ENCODE measurements at places on chromosomes 12 and 14.

DNA sequence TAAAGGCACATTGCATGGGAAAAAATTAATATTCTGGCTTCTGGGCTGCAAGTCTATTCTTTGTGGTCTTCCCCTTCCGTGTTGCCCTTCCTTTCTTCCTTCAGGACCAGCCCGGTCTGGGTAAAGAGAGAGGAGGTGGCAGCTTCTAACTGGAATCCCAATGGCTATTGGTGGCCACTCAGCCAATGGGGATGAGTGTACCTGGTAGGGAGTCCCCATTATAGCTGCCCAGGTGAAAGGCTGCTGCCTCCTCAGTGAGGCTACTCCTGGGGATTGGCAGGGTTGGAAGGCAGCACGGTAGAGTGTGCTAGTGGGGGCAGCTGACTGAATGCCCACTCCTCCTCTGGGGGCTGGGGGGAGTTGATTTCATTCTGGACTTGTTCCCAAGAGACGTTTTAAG lies 112.6 kb downstream of the RBM19 start:
- DNase-seq: no peak

DNA sequence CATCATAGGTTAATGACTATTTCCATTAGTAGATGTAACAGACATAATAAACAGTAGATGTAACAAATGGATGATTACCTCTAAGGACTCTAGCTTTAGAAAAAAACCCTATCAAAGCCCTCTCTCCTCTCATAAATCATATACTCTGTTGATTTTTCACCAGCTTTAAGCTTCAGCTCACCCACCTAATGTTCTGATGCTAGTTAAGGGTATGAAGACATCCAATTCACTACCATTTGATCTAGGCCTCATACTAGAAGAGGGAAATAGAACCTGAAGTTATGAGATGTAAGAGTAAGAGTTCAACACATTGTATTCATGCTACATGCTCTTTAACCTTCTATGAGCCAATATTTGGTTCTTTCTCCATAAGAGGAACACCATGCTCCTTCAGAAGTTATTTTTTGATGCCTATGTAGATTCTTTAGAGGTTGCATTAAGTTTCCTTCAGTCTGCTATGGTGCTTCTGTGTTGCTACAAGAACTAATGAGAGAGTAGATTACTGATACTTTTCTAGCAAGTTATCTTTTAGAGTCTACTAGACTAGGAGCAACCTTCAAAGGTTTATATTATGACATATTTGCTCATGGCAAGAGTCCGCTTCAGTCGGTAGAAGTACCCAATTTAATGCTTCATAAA lies 16.0 kb downstream of the A2M start:
- DNase-seq: no peak

GRCh38 chr14:32443890-32444661 lies 115.0 kb downstream of the AKAP6 start:
- DNase-seq: no peak

- DNase-seq: no peak
Observed at GRCh38 chr12:9851927-9852326, 17.2 kb downstream of the CLEC2B start.

- no peak for DNase-seq
Observed at GRCh38 chr12:23742574-23742973, 206.9 kb downstream of the SOX5 start.

GRCh38 chr12:26976687-26977086 lies 37.5 kb downstream of the TM7SF3 start:
- DNase-seq: no peak

DNA sequence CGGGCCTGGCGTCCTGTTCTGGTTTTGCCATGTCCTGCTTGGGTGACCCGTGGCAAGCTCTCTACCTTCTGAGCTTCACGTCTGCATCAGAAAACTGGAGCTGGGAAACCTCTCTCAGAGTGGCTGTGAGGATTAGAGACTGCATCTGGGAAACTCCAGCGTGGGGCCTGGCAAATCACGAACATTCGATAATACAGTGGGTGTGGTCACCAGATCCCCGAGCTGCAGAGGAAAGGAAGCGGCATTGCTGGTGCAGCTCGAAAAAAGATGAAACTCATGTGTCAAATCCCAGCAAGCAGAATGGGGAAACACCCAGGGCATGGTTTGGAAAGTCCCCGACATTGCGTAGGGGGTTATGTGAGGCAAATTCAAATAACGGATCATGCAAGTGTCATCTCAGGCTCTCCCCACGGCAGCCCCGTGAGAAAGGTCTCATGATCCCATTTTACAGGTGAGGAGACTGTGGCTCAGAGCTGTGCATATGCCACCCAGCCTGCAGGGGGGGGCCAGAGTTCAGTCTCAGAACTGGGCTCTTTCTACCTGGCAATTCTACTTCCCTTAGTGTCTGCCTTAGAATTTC lies 98.1 kb upstream of the VRK1 start:
- DNase-seq: no peak

DNA sequence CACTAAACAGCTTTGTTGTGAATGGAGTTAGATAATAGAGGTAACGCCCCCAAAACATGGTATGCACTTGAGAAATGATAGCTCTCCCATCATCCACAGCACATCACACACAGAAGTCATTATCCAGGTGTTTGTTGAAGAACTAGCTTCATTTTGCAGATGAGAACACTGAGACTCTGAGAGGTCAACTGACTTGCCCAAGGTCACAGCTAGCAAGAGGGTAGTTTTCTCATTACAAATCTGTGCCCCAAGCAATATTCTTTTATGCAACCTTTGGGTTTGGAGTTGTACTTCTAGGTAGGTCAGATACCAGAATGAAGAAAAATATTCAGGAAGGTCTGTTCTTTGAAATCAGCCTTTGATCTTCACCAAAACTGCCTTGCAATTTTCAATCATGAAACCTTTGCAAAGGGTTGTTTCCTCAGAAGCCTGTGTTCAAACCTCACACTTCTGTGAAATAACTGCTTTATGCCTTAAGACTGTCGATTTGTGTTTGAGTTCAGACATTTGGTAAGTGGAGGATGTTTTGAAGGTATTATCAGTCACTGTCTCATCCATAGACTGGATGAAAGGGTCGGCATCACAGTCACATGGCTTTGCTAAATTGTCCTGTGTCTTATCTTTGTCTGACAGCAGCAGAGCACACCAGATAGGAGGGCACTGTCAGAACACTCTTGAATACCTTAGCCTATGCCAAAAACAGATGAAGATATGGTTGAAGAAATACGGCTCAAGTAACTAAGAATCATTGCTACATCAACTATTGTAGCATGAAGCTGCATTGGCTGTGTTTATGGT lies 233.2 kb upstream of the BTG1 start:
- no peak for DNase-seq

GRCh38 chr12:7934091-7934888 lies 1.7 kb downstream of the SLC2A3 start:
- DNase-seq: no peak

GRCh38 chr12:77401770-77402081 lies 336.4 kb upstream of the E2F7 start:
- no peak for DNase-seq

- no peak for DNase-seq
Observed at GRCh38 chr12:25882266-25882665, 76.2 kb upstream of the RASSF8 start.

DNA sequence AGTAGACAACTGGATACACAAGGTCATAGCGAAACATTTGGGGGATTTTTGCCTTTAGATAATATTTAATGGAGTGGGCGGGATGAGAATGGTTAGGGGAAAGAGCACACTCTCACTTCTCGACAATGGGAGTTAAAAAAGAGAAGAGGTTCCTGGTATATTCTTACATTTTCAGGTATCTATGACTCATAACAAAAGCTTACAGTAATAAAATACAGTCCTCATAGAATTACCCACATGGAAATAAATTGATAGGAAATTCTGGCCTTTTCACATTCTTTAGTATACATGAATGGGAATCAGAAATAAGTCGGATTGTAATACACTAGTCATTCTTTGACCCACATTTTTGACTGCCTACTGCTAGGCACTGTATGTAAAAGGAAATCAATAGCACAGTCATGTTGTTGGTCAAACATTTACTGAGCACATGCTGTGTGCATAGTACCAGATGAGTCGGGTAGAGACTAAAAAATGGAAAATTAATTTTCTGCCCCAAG lies 8.2 kb upstream of the CRADD start:
- DNase-seq: no peak

GRCh38 chr12:118377021-118377883 lies 897 bp downstream of the SUDS3 start:
- peak; percentile 44 for DNase-seq

GRCh38 chr14:71610797-71611196 lies 321.4 kb upstream of the RGS6 start:
- DNase-seq: no peak

DNA sequence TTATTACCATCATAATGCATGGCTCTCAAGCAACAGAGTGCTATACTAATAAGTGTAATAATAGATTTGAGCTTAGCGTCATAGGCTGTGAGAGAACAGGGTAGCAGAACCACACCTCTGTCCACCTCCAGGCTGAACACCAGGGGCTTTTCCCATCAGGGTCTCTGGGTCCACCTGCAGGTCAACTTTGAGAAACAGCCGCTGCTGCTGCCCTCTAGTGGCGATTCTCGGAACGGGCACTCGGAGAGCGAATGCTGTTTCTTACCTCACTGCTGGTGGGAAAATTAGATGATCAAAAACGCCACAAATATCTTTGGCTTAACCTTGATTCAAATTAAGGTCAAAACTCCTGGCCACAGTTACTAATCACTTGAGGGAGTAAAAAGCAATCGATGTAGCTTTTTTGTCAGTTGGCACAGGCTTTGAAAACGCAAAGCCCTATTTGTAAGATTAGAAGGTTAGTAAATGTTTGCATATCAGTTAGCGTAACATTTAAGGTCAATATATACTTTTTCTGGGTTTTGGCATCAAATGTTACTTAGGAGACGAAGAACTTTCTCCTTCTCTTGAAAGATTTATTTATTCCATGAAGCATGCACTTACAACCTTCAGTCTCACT lies 127.9 kb upstream of the TMEM132D start:
- peak; percentile 29 for DNase-seq

- DNase-seq: peak; percentile 90
Observed at GRCh38 chr14:105180592-105181548, at the start of gene NUDT14. Gene NUDT14, minus strand, starts transcription at chr14:105181312. Its CDS starts 103 bp downstream, at chr14:105181209.

- DNase-seq: no peak
Observed at GRCh38 chr14:77556946-77557345, 58.3 kb upstream of the ISM2 start.

DNA sequence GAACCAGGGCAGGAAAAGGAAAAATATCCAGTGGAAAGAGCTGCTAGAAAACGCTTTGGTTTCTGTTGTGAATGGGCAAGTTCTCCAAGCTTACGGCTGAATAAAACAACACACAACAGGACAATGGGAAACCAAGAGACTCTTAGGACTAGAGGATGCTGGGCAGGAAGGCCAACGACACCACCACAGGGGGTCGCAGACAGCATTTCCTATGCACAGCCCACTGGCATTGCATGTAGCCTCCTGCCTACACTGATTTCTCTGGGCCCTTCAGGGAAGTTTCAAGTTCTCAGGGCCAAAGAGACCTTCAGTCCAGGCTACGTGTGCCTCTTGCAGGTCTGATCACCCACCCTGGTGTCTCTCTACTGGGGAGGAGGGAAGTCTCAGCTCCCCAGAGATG lies 108.0 kb downstream of the RIMBP2 start:
- no peak for DNase-seq

DNA sequence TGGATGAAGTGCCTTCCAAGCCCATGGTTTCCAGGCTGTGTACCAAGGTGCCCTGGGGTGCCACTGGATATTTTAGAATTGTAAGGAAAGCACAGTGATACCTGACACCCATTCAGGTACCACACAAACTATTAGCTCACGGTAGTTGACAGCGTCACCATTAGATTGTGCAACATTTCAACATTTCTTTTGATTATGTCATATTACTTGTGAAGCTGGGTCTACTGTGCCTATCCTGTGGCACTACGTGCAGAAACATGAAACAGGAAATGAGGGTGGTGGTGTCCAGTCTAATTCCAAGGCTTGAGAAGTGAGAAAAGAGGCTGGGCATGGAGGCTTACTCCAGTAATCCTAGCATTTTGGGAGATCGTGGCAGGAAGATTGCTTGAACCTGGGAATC lies 75.5 kb upstream of the CPM start:
- DNase-seq: no peak

DNA sequence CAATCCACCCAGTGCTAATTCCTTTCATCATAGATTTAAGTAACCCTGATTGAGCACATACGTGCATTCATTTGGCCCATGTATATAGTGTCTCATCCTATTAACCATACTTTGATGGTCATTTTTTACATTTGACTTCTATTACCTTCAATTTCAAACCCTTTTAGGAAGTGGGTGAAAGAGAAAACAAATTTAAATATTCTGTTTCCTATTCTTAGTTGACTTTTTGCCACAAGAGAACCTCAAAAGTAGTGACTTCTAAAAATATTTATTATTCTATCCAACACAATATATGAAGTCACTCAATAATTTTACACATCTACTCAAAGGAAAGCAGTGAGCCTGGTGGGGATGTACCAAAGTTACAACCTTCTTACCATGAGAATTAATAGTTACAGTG lies 164.9 kb downstream of the CEP128 start:
- no peak for DNase-seq

DNA sequence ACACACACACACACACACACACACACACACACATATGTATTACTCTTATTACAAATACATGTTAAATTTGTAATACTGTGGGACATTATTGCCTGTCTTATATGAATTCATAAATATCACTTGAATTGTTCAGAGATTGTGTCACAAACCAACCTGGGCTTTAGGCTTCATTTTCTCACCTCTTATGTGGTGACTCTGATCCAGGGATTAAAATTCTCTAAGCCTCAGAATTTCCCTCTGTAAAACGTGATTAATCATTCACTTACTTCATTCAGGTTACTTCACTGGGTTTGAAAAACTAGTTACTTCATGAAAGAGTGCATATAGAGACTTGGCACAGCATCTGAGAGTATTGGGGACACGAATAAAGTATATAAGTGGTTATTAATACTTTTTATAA lies 240.3 kb upstream of the PDZRN4 start:
- no peak for DNase-seq

- no peak for DNase-seq
Observed at GRCh38 chr12:128795530-128796361, 28.0 kb downstream of the SLC15A4 start.

GRCh38 chr12:112112409-112113133 lies 4.0 kb upstream of the NAA25 start:
- DNase-seq: no peak
